Fibroblast of upper back skin (primary cell): ENCODE measurements at places on chromosomes 2 and 18.

- DNase-seq: peak; percentile 60
Measured at GRCh38 chr2:46849046-46849715, 66.4 kb downstream of the MCFD2 start.

- DNase-seq: no peak
Measured at GRCh38 chr2:26552641-26553374, 74.9 kb upstream of the OTOF start.

- no peak for DNase-seq
Measured at GRCh38 chr2:226835420-226835795, 446 bp upstream of the RHBDD1 start.

GRCh38 chr2:102704531-102704930, 57.3 kb upstream of the TMEM182 start:
- no peak for DNase-seq

- no peak for DNase-seq
Measured at GRCh38 chr2:239224955-239225354, 175.9 kb downstream of the HDAC4 start.

GRCh38 chr2:189566046-189566445, 14.5 kb downstream of the SLC40A1 start:
- DNase-seq: no peak

DNA sequence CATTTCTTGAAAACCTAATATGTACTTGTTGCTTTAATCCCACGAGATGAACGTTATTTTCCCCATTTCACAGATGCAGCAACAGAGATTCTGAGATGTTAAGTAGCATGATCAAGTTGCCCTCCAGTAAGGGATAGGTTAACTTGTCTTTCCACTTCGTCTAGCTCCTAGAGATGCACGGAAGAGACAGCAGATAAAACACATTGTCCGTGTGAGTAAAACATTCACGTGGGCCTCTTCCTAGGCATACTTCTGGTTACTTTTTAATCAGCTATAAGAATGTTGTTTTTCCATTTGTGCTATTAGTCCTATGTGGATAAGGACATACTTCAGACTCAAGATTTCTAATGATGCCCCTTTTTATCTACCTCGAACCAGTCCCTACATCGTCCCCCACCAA, 1.2 kb upstream of the ARHGAP28 start:
- DNase-seq: no peak

DNA sequence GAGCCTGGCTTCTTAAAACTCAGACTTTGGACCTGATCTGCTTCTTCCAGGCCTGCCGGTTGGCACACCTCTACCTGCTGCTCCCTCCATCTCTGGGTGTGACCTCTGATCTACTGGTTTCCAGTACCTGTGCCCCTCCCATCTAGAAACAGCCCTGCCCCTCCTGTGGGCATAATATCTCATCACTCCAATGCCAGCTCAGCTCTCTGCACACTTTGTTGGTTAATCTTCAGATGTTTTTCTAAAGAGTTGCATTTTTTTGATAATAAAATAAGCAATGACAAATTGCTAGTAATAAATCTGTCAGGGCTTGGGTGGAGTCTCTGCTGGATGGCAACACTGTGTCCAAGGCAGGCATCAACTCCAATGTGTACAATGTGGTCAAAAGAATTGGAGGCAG, 89.6 kb upstream of the PPP1CB start:
- no peak for DNase-seq

DNA sequence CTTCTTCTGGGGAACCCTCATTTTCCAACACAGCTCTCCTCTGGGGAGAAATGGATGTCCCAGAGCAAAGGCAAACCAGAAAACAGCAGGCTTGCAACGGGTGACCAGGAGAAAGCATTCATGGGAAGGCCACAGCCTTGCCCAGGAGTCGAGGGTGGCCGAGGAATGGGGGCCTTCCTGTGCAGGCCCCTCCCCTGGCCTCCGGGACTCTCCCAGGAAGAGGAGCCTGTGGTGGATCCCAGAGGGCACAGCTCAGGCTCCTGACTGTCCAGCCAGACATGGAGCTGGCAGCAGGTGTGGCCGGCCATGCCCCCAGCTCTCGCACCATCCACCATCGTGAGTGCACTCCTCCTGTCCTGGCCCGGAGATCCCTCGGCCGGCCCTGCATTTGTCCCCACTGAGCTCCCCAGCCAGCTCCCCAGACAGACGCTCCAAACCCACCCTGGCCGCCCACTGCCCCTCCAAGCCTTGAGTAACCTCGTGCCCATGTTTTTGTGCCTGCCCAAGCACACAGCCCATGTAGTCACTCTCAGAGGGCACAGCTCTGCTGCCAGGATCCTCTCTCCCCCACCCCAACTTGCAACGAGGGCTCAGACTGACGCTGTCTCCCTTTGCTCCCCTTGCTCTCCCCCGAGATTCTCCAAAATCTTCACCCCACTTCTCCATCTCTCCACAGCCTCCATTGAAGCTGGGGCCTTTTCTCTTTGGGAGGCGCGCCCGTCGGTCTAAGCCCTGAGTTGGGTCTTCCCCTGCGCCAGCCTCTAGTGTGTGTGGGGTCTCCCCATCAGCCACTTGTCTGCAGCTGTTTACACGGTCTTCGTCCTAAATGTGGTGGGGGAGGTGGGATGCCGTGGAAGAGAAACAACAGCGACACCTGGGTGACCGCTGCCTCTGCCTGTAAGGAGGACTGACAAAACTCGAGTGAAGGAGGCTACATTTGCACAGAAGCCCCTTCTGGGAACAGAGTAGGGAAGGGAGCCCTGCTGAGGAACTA, 9.8 kb downstream of the PRLH start:
- DNase-seq: no peak
